Mesothelial cell of epicardium (in vitro differentiated cells): ENCODE measurements at places on chromosomes 11 and 22.

DNA sequence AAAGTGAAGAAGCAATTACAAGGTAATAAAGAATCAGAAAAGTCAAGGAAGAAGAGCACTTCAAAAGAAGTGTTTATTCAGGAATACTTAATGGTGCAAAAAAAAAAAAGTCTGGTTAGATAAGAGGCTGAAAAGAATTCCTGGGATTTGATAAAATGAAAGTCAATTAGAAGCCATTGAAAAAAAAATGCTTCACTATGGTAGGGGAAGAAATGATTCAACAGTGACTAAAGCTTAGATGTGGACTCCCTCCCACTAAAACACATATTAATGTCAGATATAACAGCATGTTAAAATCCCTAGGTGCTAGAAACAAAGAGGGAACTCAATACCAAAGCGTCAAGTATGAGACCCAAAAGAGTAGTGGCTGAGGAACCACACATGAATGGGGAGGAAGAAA, 335.3 kb upstream of the PITPNB start:
- H3K4me1 ChIP-seq, result peaks cover 22% of the 10 kb centered on the region
- DNase-seq, result no peak
- no peak overlapping the region for H3K4me3 ChIP-seq
- H3K27me3 ChIP-seq, result no peaks in the 10 kb centered on the region
- H3K36me3 ChIP-seq, result peaks cover 9% of the 10 kb centered on the region

DNA sequence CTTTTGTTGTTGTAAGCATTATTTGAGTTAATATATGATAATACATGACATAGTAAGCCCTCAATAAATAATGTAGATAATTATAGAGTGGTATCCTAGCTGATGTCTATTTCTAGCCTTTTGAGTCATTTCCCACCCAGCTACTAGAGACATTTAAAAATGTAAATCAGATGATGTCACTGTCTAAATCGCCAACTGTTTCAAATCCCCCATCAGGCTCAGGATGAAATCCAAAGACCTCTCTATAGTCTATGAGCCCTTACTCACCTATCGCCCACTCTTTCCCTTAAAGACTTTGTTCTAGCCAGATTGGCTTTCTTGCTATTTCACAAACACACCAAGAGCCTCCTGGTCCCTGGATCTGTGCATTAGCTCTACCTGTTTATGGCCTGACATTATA, 135.4 kb upstream of the PLET1 start:
- peaks cover 29% of the 10 kb centered on the region for H3K27me3 ChIP-seq
- no peak overlapping the region for H3K4me3 ChIP-seq
- no peak overlapping the region for H3K27ac ChIP-seq
- H3K36me3 ChIP-seq, result no peaks in the 10 kb centered on the region
- peaks cover 9% of the 10 kb centered on the region for H3K4me1 ChIP-seq
- no peak for DNase-seq

GRCh38 chr11:36110668-36111410, 167.0 kb downstream of the LDLRAD3 start:
- H3K36me3 ChIP-seq, result peaks cover 36% of the 10 kb centered on the region
- H3K4me1 ChIP-seq, result peaks cover 31% of the 10 kb centered on the region
- peak overlapping the region; percentile 68 for H3K27ac ChIP-seq
- no peak for DNase-seq
- no peak overlapping the region for H3K4me3 ChIP-seq
- H3K27me3 ChIP-seq, result no peaks in the 10 kb centered on the region

- peaks cover 72% of the 10 kb centered on the region for H3K27me3 ChIP-seq
- no peaks in the 10 kb centered on the region for H3K36me3 ChIP-seq
- DNase-seq, result no peak
- no peaks in the 10 kb centered on the region for H3K4me1 ChIP-seq
These were observed 20.2 kb downstream of the IGLL5 start for GRCh38 chr22:22907551-22908494.

- H3K4me1 ChIP-seq, result peaks cover 16% of the 10 kb centered on the region
- DNase-seq, result no peak
- H3K27ac ChIP-seq, result no peak overlapping the region
- no peak overlapping the region for H3K4me3 ChIP-seq
- H3K27me3 ChIP-seq, result no peaks in the 10 kb centered on the region
These were observed 48.9 kb downstream of the TNRC6B start for GRCh38 chr22:40226620-40227019.

DNA sequence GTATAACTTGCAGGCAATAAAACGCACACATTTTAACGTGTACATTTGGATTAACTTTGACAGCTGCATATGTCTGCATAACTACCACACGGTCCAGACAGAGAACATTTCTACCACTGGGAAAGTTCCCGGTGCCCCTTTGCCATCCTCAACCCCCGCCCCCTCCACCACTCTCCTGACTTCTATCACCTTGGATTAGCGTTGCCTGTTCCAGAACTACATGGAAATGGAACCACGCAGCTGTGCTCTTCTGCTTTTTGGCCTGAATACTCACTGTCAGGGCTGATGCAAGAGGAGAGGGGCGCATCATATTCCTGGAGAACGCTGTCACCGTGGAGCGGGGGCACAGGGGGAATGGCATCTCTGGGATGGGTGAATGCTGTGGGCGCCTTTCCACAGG, 62.1 kb downstream of the LRP5 start:
- peaks cover 44% of the 10 kb centered on the region for H3K4me1 ChIP-seq
- peak overlapping the region; percentile 92 for H3K27ac ChIP-seq

DNA sequence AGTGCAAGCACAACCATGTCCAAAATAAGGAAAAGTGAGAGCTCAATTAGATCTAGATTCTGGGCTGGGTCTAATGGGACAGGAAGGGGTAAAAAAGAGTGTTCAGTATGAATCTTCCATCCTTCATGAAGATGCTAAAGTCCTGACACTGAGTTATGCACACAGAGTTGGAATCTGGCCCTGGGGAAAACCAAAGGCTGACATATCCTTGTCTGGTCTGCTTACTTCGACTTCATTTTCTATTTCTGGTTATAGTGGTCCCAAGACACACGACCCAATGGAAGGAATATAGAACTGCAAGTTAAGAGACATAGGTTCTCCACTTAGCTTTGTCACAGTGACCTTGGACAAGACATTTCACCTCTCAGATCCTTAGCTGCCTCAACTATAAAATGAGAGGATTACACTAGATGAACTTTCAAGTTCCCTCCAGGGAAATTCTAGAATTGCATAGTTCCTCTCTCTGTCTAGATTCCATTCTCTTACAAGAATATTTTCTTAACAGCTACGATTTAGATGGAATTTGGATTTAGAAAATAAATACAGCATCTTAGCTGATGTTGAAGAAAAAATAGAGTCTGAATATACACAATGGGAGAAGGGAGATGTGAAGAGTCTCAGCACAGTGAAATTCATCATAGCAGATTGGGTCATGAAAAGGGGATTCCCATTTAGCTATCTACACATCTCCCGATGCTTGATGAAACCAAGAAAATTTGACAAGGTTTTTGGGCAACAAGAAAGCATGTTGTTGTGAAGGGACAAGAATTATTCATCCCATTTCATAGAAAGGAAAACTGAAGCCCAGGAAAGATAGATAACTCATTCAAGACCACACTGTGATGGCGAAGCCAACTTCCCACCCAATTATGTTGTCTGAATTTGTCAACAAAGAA, 3.3 kb downstream of the BLID start:
- H3K36me3 ChIP-seq, result no peaks in the 10 kb centered on the region
- H3K27ac ChIP-seq, result no peak overlapping the region
- no peaks in the 10 kb centered on the region for H3K27me3 ChIP-seq

DNA sequence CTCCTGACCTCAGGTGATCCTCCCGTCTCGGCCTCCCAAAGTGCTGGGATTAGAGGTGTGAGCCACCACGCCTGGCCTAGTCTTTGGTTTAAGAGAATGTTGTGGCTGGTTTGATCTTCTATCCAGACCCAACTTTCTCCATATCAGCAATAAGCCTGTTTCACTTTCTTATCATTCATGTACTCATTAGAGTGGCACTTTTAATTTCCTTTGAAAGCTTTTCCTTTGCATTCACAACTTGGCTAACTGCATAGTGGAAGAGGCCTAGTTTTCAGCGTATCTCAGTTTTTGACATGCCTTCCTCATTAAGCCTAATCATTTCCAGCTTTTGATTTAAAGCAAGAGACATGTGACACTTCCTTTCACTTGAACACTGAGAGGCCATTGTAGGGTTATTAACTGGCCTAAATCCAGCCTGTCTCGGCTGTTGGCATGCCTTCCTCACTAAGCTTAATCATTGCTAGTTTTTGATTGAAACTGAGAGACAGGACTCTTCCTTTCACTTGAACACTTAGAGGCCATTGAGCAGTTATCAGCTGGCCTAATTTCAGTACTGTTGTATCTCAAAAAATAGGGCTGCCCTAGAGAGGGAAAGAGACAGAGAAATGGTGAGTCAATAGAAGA, 13.1 kb upstream of the RPL3 start:
- no peaks in the 10 kb centered on the region for H3K27me3 ChIP-seq
- peaks cover 20% of the 10 kb centered on the region for H3K4me1 ChIP-seq
- no peak for DNase-seq
- H3K27ac ChIP-seq, result peak overlapping the region; percentile 83
- H3K36me3 ChIP-seq, result no peaks in the 10 kb centered on the region
